ENCODE measurements at places on chromosomes 16 and 17.

GRCh38 chr17:57548421-57549410 lies 196.4 kb downstream of the CCDC182 start:
- DNase-seq, result no peak

DNA sequence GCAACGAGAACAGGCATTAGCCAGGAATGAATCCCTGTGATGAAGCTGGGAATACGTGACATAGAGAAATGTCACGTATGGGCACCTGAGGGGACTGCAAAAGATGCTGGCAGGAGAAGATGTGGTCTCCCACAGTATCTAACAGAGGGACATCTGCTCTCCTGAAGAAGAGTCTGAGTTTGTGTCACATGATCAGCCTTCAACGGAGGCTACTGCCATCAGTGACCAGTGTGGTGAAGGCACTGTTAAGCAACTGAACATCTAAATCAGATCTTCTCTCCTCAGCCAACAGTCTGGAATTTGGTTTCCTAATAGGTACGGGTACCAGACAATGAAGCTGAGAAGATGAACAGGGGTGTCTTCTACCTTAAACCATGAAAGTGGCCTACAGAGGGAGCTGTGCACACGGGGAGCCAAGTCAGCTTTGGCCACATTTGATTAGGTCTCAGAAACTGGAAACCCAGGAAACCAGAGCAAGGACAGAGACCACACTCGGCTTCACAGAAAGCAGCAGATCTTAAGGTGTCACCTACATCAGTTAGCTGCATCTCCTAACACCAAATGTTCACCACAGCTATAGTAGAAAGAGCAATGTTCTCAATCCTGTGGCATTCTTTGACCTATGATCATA lies 41.8 kb downstream of the BRD7 start:
- DNase-seq, result peak; percentile 57

DNA sequence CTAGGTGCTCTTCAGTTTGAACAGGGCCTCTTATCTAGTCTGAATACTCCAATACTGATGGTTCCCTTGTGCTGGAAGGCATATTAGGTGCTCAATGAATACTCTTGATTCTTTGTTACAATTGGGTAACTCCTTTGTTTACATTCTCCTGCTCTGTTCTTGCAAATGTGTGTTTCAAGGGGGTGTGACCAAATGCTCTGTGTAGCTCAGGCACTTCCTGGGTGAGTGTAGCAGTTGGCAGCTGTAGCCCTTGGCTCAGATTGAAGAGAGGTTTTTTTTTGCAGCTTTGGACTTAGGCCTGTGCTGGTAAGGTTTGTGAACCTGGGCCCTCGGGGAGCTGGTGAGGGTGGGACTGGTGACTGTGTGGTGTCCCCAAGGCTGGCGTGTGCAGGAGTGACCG lies 20.2 kb downstream of the TBCD start:
- no peak for DNase-seq

- DNase-seq, result no peak
Observed at GRCh38 chr16:88346680-88347505, 35.9 kb upstream of the ZNF469 start.

GRCh38 chr17:34117811-34118210 lies 137.3 kb upstream of the CCL2 start:
- DNase-seq, result no peak

DNA sequence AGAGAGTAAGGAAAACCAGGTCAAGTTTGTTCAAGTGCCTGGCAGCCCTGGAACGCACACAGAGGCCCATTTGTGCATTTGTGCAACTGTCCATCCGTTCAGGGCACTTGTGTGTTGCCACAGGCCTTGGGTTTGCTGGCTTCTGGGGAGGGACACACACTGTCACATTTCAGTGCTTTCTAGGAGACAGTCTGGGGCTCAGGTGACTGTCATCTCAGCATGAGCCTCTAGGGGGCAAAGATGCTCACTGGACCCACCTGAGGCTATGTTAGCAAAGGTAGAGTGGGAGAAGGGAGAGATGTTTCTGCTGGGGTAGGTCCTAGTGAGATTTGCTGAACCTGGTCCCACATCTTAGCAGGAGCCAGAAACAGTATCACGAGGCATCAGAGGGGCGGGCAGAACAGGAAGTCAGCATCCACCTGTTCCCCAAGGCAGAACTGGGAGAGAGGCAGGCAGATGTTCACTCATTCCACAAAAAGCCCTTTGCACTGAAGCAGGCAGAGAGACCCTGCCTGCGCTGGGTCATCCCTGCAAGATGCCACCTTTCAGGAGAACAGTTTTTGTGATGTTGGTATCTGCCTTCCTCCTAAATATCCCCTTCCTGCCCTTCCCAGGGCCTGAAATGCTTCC lies 48.5 kb downstream of the RAI1 start:
- DNase-seq, result no peak
